Trophoblast cell (in vitro differentiated cells and primary cell): ENCODE measurements at places on chromosomes 11 and 22.

DNA sequence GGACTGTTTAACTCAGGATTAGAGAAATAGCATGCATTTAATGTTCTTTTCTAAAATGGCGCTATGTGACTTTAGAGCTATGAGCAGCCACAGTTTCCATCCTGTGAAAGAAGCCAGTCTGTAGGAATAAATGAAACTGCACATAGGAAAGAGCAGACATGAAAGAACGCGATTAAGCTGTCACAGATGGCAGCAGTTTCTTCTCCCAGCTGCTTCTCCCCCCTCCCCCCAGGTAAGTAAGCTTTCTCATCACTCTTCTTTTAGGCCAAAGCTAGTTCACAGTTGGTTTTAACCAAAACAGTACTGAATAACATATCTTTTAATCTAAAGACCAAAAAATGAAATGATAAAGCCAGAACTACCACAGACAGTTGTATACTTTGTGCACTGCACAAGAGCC lies 266.4 kb downstream of the KCNA4 start:
- H3K36me3 ChIP-seq = no peaks in the 10 kb centered on the region
- DNase-seq = no peak
- no peaks in the 10 kb centered on the region for H3K27me3 ChIP-seq
- no peak overlapping the region for H3K4me3 ChIP-seq
- no peaks in the 10 kb centered on the region for H3K4me1 ChIP-seq

DNA sequence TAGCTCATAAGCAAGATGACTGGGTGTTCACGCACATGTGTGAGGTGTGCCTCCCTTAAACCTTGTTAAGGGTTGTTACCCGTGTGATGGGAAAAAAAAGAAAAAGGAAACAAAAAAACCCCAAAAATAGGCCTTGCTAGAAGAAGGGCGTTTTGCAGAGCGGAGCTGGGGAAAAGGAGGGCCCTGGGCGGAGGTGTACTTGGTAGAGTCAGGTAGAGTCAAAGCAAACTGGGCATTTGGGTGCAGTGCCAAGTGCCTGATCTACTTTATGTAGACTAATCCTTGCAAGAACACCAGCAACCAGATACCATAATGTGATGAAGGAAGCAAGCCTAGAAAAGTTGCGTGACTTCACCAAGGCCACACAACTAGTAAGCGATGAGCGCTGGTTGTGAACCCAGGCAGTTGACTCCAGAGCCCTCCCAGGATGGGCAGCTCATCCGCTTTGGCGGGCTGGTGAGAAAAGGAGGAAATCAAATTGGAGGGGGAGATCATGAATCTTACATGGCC lies 1.2 kb upstream of the TIRAP start:
- H3K4me3 ChIP-seq = no peak overlapping the region
- peaks cover 11% of the 10 kb centered on the region for H3K36me3 ChIP-seq
- H3K4me1 ChIP-seq = peaks cover 6% of the 10 kb centered on the region

GRCh38 chr11:8100158-8100557 lies 19.1 kb downstream of the TUB start:
- H3K36me3 ChIP-seq = peaks cover 40% of the 10 kb centered on the region
- no peaks in the 10 kb centered on the region for H3K4me1 ChIP-seq
- no peaks in the 10 kb centered on the region for H3K27me3 ChIP-seq
- no peak overlapping the region for H3K4me3 ChIP-seq

DNA sequence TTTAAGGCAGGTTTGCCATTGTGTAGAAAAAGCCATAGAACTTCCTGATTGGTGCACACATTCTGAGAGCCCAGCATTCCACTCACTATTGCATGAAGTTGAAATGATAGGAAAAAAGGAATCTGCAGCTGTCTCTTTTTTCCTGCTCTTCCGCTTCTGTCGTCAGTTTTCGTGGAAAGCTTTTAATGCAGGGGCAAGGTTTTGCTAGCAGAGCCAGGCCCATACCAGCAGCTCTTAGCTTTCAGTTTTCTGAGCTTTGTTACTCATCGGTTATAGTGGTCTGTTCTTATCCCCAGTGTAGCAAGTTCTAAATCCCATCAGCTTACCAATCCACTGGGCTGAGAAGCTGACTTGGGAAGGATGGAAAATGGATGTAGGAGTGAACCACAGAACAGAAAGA lies 162.9 kb upstream of the TTC12 start:
- H3K36me3 ChIP-seq = no peaks in the 10 kb centered on the region
- no peaks in the 10 kb centered on the region for H3K4me1 ChIP-seq
- no peaks in the 10 kb centered on the region for H3K27me3 ChIP-seq
- peak; percentile 5 for DNase-seq

GRCh38 chr11:76231121-76231738 lies 24.9 kb upstream of the WNT11 start:
- DNase-seq = no peak
- H3K4me3 ChIP-seq = no peak overlapping the region
- peaks cover 18% of the 10 kb centered on the region for H3K4me1 ChIP-seq
- H3K36me3 ChIP-seq = no peaks in the 10 kb centered on the region
- no peaks in the 10 kb centered on the region for H3K27me3 ChIP-seq
